ENCODE measurements at places on chromosomes 16 and 17. TPM values are rescaled to one million over a fixed set of nuclear protein-coding genes. Genes with fewer than 3 reads are reported as not detected.

Gene TPSG1
- total RNA-seq: not detected

Gene KRT25
- total RNA-seq: not detected

Gene HSF5
- total RNA-seq: under 0.01 TPM

Gene PDE6G
- 1.3 TPM for total RNA-seq

Gene TBC1D28
- not detected for total RNA-seq

Gene RPRML
- total RNA-seq: not detected

Gene ADAT1
- total RNA-seq: 36.3 TPM

Gene FDXR
- total RNA-seq: 31.1 TPM

Gene RILP
- total RNA-seq: 7.1 TPM

Gene NPIPB5
- total RNA-seq: 9.5 TPM

Gene RNF40
- total RNA-seq: 60.7 TPM

Gene PABPN1L
- not detected for total RNA-seq

Gene SMG6
- 25.1 TPM for total RNA-seq

Gene PPL
- 6.9 TPM for total RNA-seq

Gene SLC22A31
- total RNA-seq: 1.7 TPM

Gene ZNF48
- 5.6 TPM for total RNA-seq

Gene CIBAR2
- not detected for total RNA-seq

Gene APOBR
- total RNA-seq: not detected

Gene KRTAP4-7
- total RNA-seq: not detected

Gene ABCC12
- not detected for total RNA-seq

Gene HELZ
- 11.4 TPM for total RNA-seq

Gene ST6GALNAC2
- 1.8 TPM for total RNA-seq

Gene ODF4
- not detected for total RNA-seq

Gene WNT3
- 0.50 TPM for total RNA-seq

Gene RASD1
- 0.84 TPM for total RNA-seq

Gene TOM1L1
- 12.3 TPM for total RNA-seq

Gene KCNJ12
- 0.15 TPM for total RNA-seq

Gene MAF
- total RNA-seq: 0.89 TPM

Gene TPPP3
- total RNA-seq: 0.15 TPM

Gene CNGB1
- total RNA-seq: not detected

Gene TP53TG3C
- total RNA-seq: not detected

Gene AXIN2
- total RNA-seq: 1.0 TPM

Gene QPRT
- total RNA-seq: 49.1 TPM
